Stimulated activated effector memory CD8-positive, alpha-beta T cell treated with anti-CD3 and anti-CD28 coated beads, Interleukin-12 subunit alpha, Interleukin-12 subunit beta, amount 100 ng/mL, for 72 hours (primary cell): ENCODE measurements at places on chromosomes 1 and 21.

- DNase-seq, result no peak
Measured at GRCh38 chr1:246139745-246140182, 367.3 kb downstream of the SMYD3 start.

- no peak for DNase-seq
Measured at GRCh38 chr1:99869304-99869703, 19.1 kb downstream of the AGL start.

- no peak for DNase-seq
Measured at GRCh38 chr21:39610703-39611102, 2.0 kb upstream of the B3GALT5 start.

DNA sequence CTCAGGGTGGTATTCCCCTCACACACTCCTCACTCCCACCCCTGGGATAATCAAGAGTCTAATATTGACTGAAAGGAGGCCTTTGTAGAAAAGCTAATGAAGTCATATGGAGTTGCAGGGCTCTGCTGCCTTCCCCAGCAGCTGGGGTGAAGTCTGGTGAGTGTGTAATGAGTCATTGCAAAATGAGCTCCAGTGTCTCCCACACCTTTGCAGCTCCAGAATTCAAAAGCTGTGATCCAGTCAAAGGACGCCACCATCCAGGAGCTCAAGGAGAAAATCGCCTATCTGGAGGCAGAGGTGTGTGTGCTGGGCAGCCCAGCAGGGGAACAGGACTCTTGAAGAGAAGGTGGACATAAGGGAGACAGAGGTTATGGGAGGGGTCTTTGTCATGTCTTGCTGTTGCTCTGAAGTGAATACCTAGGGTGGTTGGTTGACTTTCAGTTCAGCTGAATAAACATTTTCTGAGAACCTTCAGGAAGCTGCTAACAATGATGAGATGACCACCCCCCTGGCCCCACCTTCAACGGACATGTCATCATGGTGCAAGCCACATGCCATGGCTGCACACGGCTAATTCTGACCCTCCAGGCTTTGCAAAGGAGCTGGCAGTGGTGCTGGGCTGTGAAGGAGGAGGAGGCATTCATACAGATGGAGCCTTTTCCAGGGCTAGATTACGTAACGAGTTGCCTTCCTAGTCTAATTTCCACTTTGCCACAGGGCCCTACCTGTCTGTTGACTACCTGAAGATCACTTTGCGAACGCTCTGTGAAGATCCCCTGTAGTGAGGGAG, 32.2 kb upstream of the SNX27 start:
- DNase-seq, result no peak

DNA sequence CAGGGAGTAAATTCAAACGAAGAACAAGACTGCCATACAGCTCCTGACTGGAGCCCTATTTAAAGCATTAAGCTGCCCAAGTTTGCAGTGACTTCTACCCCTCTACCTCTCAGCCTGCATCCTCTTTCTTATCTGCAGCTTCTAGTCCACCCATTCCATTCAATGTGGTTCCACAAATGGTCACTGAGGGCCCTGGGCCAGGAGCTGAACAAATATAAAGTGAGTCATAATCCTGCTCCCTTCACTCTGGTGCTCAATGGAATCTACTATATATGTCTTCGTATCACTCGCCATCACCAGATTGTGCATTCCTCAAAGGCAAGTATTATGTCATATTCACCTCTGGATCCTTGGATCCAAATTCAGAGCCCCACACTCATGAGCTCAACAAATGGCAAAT, 398.7 kb downstream of the BRINP2 start:
- no peak for DNase-seq

DNA sequence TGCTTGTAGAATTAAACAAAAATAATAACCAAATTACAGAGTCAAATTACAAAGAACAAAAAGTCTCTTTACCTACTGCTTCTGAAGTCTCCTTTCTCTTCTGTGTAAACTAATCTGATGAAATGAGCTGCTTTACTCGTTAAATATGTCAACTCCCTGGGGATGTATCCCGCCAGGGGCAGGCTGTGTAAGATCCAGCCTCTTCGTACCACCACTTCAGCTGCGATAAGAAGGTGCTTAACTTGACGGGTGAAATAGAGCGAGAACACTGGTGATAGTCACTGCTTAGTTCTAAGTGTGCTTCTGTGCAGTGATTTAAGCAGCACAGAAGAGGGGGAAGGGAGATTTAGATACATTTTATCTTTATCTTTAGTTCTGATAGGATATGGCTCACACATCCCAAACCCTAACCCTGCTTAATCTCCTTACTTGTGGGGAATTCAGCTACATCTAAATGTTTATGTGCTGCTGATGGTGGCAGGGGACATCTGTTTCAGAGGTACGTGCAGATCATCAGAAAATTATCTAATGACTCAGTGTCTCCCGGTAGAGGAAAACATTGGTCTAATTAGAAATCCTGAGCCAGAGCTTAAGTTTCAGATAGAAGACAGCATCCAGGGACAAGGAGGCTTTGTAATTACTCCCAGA, 46.0 kb downstream of the RHOU start:
- no peak for DNase-seq

GRCh38 chr1:226082959-226083301, 20.4 kb downstream of the H3-3A start:
- no peak for DNase-seq

DNA sequence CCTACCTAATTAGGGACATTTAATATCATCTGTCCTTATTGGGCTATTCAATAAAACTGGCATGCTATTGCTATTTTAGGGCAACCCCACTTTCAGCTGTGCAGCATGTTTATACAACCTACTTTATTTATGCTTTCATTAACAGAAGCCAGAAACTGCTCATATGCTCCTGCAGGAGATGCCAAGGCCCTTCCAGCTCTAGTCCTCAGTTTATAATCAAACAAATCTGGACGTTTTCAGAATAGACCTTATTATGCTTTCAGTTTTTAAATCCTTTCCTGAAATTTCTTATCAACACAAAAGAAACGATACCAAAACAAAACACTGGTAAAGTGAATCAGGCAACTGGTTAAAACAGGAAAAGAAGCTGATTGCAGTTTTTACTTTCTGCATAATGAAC, 53.2 kb downstream of the PTGS2 start:
- DNase-seq, result no peak

- no peak for DNase-seq
Measured at GRCh38 chr1:203665993-203666392, 39.4 kb downstream of the ATP2B4 start.

DNA sequence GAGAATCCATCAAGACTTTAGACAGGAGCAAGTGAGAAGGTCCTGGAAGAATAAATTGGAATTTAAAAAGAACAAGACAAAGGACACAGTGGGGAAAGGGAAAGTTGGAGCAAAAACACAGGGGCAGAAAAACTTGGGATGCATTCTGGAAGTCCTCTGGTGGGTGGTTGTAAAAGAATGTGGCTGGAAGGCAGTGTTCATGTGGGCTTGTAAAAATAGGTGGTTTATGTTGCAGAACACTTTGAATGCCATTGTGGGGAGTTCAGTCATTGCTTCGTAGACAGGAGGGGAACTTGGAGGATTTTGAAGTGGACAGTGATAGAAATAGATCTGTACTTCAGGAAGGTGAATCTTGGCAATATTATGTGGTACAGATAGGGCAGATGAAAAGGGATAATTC, 15.2 kb downstream of the KIF1B start:
- no peak for DNase-seq

DNA sequence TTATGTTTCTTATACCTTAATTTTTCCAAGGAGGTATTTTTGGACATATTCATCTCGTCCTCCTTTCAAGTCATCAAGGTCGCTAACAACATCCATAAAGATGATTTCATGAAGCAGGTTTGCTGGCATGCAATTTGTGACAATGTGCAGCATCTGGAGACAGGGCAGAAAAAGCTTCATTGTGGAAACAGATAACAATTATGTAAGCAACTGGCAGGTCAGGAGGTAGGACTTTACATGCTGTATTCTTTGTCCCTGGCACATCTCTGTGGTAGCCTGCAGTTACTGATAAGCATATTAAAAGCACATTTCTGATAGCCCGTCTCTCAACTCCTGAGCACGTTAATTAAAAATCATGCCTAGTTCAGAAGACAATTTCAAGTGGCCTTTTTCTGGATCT, 156.8 kb downstream of the LEPR start:
- no peak for DNase-seq

GRCh38 chr1:20588634-20589225, at the start of gene CDA:
Gene CDA, plus strand, starts transcription at chr1:20589097. Its CDS starts 33 bp downstream, at chr1:20589130.
- DNase-seq, result no peak

GRCh38 chr1:163670989-163671757, 349.4 kb downstream of the NUF2 start:
- DNase-seq, result no peak

GRCh38 chr1:57424231-57425027, 569 bp upstream of the DAB1 start:
- DNase-seq, result no peak

DNA sequence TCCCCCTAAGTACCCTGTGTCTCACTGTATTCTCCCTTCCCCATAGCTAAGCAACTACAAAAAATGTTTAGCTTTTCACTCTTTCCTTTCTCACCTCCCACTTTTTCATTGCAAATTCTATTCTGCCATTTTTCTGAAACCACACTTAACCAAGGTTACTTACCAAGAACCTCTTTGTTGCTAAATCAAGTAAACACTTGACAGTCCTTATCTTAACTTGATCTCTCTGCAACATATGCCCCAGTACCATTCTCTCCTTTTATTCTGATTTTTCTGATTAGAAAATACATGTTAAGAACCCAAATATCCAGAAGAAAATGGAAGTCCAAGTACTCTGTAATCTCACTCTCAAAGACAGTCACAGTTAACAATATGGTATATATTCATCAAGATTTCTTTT, 16.0 kb downstream of the EVI5 start:
- no peak for DNase-seq

GRCh38 chr1:176987016-176987415, 177.5 kb downstream of the ASTN1 start:
- no peak for DNase-seq

GRCh38 chr1:220511785-220512184, 16.2 kb upstream of the MARK1 start:
- DNase-seq, result no peak

DNA sequence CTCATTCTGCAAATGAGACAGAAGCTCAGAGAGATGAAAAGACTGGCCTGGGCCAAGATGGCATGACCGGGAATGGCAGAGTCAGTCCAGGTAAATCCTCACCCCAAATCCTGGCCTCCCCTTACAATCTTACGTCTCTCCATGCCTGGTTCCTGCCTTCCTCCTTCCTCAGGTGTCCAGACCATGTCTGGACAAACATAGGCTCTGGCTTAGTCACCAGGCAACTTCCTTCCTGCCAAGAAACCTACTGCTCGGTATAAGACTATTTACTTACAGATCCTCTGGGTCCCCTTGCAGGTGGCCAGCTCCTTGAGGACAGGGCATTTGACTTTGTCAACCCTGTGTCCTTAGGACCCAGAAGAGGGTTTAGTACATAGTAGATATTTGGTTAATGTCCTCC, 69.4 kb upstream of the ROR1 start:
- DNase-seq, result no peak
